ENCODE measurements at places on chromosomes 5 and 9. TPM values are rescaled to one million over a fixed set of nuclear protein-coding genes. Genes with fewer than 3 reads are reported as not detected.

MIER3 gene
- 6.0 TPM for polyA plus RNA-seq

BARHL1 gene
- polyA plus RNA-seq: not detected

PCDHA2 gene
- not detected for polyA plus RNA-seq

FXN gene
- 19.9 TPM for polyA plus RNA-seq
